Activated naive CD8-positive, alpha-beta T cell treated with anti-CD3 and anti-CD28 coated beads, Interleukin-2, amount 10 ng/mL, durations not matched to agents 7 days and 5 days (primary cell): ENCODE measurements at places on chromosomes 6 and 20. TPM values are rescaled to one million over a fixed set of nuclear protein-coding genes. Genes with fewer than 3 reads are reported as not detected.

- H3K27ac ChIP-seq = no peak overlapping the region
These were observed 5.3 kb upstream of the TASP1 start for GRCh38 chr20:13644010-13644409.

- no peaks in the 10 kb centered on the region for H3K4me1 ChIP-seq
- no peak for DNase-seq
- H3K27ac ChIP-seq = no peak overlapping the region
- no peak overlapping the region for H3K4me3 ChIP-seq
- H3K36me3 ChIP-seq = no peaks in the 10 kb centered on the region
- peaks cover 7% of the 10 kb centered on the region for H3K27me3 ChIP-seq
These were observed 259.5 kb upstream of the JARID2 start for GRCh38 chr6:14986370-14986769.

Gene FAM83C
- not detected for total RNA-seq

DNA sequence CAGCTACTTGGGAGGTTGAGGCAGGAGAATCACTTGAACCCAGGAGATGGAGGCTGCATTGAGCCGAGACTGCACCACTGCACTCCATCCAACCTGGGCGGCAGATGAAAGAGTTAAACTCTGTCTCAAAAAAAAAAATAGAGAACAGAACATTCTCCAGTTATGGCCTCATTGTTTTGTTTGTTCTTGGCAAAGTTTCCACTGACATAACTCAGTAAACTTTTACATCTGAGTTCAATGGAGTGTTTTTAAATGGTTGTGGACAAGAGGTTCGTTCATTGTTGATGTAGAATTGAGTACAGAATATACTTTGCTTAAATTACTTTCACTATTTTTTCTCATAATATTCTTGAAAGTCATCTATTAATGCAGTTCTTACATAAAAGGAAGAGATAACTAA, 42.2 kb upstream of the IFNGR1 start:
- no peak for DNase-seq
- no peaks in the 10 kb centered on the region for H3K36me3 ChIP-seq
- peaks cover 28% of the 10 kb centered on the region for H3K27me3 ChIP-seq
- H3K4me3 ChIP-seq = no peak overlapping the region
- H3K4me1 ChIP-seq = peaks cover 3% of the 10 kb centered on the region
- H3K27ac ChIP-seq = no peak overlapping the region

DNA sequence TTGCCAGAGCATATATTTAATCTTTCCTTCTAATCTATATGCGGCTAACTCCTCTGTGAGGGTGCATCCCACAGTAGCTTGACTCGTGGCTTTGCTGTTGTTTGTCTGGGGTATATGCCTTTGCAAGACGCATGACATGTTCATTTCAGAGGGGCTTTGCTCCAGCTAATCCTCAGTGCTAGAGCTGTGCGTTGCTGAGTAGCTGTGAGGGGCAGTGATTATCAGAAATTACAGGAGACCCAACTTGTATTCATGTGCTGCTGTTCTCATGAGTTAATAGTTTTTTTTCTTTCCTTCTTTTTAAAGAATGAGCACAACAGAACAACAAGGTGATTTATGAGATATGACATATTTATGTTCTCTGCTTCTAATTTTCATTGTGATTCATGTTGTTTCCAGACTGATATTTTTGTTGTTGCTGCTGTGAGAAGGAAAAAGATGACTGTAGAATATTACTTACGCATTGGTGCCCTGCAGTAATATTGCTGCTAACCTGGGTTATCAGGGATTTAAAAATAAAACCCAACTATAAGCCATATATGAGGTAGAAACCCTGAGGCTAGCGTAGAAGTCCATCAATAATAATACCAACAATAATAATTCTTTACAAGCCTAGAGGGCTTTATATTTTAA, 168.3 kb downstream of the KLHL32 start:
- H3K27ac ChIP-seq = no peak overlapping the region
- H3K27me3 ChIP-seq = no peaks in the 10 kb centered on the region
- no peaks in the 10 kb centered on the region for H3K36me3 ChIP-seq
- no peak for DNase-seq
- peaks cover 3% of the 10 kb centered on the region for H3K4me1 ChIP-seq
- no peak overlapping the region for H3K4me3 ChIP-seq

Gene CALHM5
- total RNA-seq = not detected

DNA sequence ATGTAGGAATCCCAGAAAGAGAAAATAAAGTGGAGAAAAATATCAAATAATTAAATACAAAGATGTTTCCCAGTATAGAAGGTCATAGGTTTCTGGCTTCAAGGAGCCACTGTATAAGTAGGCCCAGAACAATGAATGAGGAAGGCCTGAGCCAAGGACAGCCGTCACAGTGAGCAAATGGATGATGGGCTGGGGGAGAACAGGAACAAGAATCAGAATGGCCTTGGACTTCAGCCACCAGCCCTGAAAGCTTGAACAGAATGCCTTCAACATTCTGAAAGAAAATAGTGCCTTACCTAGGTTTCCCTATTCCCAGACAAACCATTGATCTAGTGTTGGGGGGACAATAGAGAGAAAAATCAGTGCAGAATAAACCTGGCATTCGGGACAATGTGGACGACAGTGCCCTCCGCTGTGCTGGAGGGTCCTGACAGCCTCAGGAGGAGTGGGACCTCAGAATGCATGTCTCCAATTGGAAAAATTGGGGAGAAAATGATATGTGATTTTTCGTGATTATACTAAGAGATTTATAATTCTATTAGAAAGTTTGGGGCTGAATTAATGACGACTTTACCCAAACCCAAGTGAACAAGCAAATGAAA, 333.9 kb upstream of the AGPAT4 start:
- H3K4me1 ChIP-seq = no peaks in the 10 kb centered on the region
- H3K36me3 ChIP-seq = no peaks in the 10 kb centered on the region
- DNase-seq = no peak
- H3K27ac ChIP-seq = no peak overlapping the region

Gene MTRF1L
- 16.5 TPM for total RNA-seq

Gene CLVS2
- total RNA-seq = not detected

GRCh38 chr6:95589067-95589466, 11.7 kb downstream of the MANEA start:
- no peaks in the 10 kb centered on the region for H3K27me3 ChIP-seq
- H3K4me3 ChIP-seq = no peak overlapping the region
- no peak overlapping the region for H3K27ac ChIP-seq
- H3K4me1 ChIP-seq = peaks cover 16% of the 10 kb centered on the region
- H3K36me3 ChIP-seq = peaks cover 51% of the 10 kb centered on the region

Gene EEF1E1
- total RNA-seq = 26.0 TPM

DNA sequence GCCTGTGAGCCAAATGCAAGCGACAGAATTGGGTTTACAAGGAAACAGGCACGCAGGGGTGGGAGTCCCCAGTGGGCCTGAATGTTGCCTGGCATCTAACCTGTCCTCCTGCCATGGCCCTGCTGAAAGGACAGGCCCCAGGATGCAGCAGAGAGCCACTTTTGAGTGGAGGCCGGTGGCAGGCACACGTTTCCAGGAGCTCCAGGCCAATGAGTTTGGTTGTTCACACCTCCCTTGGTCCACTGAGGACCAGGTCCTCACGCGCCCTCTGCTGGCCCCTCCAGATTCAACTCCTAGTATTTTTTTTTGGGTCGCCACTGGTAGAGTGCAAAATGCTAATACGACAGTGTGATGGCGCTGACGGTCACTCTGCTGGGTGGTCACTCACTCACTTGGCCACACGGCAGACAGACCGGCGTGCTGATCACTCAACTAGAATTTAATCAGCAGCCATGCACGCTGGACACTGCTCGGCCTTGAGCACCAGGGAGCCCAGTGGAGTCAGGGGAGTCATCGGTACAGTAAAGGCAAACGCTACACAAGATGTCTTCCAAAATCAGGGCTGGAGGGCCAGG, 81.7 kb upstream of the NFATC2 start:
- no peak overlapping the region for H3K27ac ChIP-seq
- H3K27me3 ChIP-seq = no peaks in the 10 kb centered on the region
- DNase-seq = peak; percentile 69
- H3K36me3 ChIP-seq = no peaks in the 10 kb centered on the region
- H3K4me3 ChIP-seq = no peak overlapping the region

Gene TTLL9
- total RNA-seq = not detected

- no peaks in the 10 kb centered on the region for H3K27me3 ChIP-seq
- no peak overlapping the region for H3K4me3 ChIP-seq
- H3K4me1 ChIP-seq = peaks cover 73% of the 10 kb centered on the region
- DNase-seq = no peak
- H3K27ac ChIP-seq = no peak overlapping the region
These were observed 19.2 kb downstream of the FKBP1A start for GRCh38 chr20:1373614-1374013.

DNA sequence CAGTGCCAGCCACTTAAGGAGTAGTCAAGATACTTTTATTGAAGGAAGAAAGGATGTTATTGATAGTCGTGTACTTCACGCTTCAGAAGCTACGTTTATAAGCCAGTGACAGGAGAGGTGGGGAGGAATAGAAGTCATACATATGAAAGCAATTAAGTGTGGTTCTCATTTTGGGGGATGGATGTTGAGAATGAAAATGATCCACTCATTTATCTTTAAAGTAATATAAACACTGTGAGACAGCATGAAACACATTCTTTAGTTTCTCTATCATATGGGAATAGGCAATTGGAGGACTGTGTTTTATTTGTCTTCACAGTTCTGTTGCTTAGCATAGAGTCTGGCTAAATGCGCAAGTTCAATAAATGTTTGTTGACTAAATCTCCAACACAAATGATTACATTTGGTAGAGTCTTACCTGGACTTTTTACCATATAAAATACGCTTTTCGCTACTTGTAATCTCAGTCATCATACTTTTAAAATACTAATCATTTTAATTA, 35.2 kb downstream of the AK9 start:
- DNase-seq = no peak
- H3K36me3 ChIP-seq = peaks cover 6% of the 10 kb centered on the region
- no peaks in the 10 kb centered on the region for H3K27me3 ChIP-seq
- no peak overlapping the region for H3K4me3 ChIP-seq
- H3K4me1 ChIP-seq = peaks cover 3% of the 10 kb centered on the region

GRCh38 chr6:112997421-112998085, 650.4 kb downstream of the RFPL4B start:
- H3K36me3 ChIP-seq = no peaks in the 10 kb centered on the region
- DNase-seq = no peak
- H3K4me3 ChIP-seq = no peak overlapping the region
- H3K4me1 ChIP-seq = no peaks in the 10 kb centered on the region

- no peaks in the 10 kb centered on the region for H3K36me3 ChIP-seq
- peaks cover 7% of the 10 kb centered on the region for H3K27me3 ChIP-seq
- H3K4me1 ChIP-seq = peaks cover 6% of the 10 kb centered on the region
- H3K4me3 ChIP-seq = peak overlapping the region; percentile 67
These were observed 33.0 kb downstream of the HNF4A start for GRCh38 chr20:44388466-44389023.

DNA sequence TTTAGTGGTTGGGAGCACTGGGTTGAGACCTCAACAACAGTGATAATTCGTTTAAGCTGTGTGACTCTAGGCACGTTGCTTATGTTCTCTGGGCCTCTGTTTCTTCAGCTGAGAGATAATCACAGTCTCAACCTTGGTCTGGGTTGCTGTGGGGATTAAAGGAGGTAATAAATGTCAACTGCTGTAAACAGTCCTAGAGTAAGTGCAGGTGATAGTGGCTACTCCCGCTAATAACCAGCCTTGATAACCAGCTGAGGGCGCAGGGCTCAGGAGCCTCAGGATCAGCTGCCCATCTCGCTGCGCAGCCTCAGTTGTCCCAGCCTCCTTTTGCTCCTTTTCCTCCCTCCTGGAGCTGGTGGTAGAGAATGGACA, 58.0 kb downstream of the JARID2 start:
- peaks cover 71% of the 10 kb centered on the region for H3K4me1 ChIP-seq
- no peak overlapping the region for H3K4me3 ChIP-seq
- no peak for DNase-seq
- H3K27me3 ChIP-seq = no peaks in the 10 kb centered on the region

Gene ANGPT4
- not detected for total RNA-seq

GRCh38 chr6:1774226-1774915, 164.7 kb downstream of the FOXC1 start:
- H3K27me3 ChIP-seq = no peaks in the 10 kb centered on the region

GRCh38 chr6:128519931-128520435, 416 bp downstream of the PTPRK start:
- peak overlapping the region; percentile 96 for H3K4me3 ChIP-seq
- H3K27me3 ChIP-seq = peaks cover 48% of the 10 kb centered on the region
- no peaks in the 10 kb centered on the region for H3K36me3 ChIP-seq
- peak overlapping the region; percentile 78 for H3K27ac ChIP-seq

DNA sequence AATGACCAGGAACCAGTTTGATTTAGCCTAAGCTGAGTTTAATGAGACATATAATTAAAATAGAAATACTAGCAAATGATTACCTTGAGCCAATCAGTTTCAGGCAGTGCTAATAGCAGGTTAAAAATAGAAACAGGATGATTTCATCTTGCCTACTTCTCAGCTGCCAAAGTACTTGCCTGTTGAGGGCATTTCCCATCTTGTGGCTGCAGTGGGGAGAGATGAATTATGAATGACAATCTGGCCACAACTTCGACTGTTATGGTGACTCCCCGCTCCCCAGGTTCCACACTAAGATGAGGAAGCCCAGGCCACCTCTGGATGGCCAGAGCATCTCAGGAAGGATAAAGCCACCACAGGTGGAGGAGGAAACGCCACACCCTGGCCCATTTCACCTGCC, 31.3 kb downstream of the MBOAT1 start:
- peaks cover 18% of the 10 kb centered on the region for H3K36me3 ChIP-seq
- peaks cover 1% of the 10 kb centered on the region for H3K27me3 ChIP-seq
- no peak for DNase-seq
- H3K27ac ChIP-seq = no peak overlapping the region
- H3K4me1 ChIP-seq = peaks cover 2% of the 10 kb centered on the region

GRCh38 chr6:164069350-164069990, 655.0 kb downstream of the QKI start:
- no peaks in the 10 kb centered on the region for H3K27me3 ChIP-seq
- H3K27ac ChIP-seq = no peak overlapping the region
- H3K4me1 ChIP-seq = no peaks in the 10 kb centered on the region
- DNase-seq = no peak

Gene IL20RA
- total RNA-seq = not detected

- H3K4me1 ChIP-seq = no peaks in the 10 kb centered on the region
- H3K27me3 ChIP-seq = no peaks in the 10 kb centered on the region
- DNase-seq = no peak
These were observed 157.9 kb downstream of the RFX6 start for GRCh38 chr6:117034971-117035370.

GRCh38 chr6:47414423-47415167, 63.0 kb upstream of the CD2AP start:
- peaks cover 27% of the 10 kb centered on the region for H3K4me1 ChIP-seq
- DNase-seq = peak; percentile 33
